ENCODE measurements at places on chromosomes 7 and 10.

DNA sequence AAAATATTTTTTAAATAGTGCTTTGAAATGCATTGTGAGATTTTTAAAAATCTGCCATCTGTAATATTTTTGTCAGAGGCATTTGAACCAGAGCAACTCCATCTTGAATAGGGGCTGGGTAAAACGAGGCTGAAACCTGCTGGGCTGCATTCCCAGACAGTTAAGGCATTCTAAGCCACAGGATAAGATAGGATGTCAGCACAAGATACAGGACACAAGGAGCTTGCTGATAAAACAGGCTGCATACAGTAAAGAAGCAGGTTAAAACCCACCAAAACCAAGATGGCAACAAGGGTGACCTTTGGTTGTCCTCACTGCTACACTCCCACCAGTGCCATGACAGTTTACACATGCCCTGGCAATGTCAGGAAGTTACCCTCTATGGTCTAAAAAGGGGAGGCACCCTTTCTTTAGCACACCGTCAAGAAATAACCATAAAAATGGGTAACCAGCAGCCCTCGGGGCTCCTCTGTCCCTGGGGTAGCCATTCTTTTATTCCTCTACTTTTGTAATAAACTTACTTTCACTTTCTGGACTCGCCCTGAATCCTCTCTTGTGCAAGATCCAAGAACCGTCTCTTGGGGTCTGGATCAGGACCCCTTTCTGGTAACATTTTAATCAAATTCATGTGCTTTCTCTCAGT, 273.7 kb downstream of the SEMA3D start:
- DNase-seq, result no peak

- no peak for DNase-seq
These were observed 79.4 kb downstream of the VWC2 start for GRCh38 chr7:49852619-49853462.

GRCh38 chr7:10855583-10855982, 118.1 kb upstream of the PHF14 start:
- DNase-seq, result no peak

DNA sequence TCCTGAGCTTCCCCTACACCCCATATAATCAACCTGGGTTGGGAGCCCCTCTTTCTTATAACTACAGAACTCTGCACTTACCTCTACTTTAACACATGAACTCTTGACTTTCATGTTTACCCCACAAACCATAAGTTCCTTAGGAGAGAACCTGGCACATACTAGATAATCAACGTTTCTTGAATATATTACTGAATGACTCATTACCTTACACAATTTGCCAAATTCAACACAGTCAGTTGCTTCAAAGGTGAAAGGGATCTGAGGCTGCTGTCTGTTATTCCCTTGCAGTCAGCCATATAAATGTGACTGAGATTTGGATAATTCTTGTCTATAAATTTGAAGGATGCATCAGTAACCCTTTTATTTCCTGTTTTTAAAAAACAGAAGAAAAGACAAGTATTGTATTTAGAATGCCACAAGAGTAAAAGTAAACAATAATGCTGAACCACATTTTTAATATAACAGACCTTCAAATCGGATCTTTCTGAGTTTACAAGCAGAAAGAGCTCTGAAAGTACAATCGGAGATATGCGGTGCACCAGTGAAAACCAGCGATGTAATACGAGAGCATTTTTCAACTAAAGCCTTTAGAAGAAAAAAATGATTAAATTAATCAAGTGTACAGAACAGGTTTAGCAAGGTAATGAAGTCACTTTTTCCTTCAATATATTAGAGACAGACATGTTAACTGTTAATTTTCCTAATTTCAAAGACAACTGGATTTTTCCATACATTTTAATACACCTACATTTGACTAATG, 29.5 kb upstream of the LRRC17 start:
- DNase-seq, result no peak

- DNase-seq, result no peak
These were observed 180.8 kb upstream of the TCERG1L start for GRCh38 chr10:131492211-131492857.

GRCh38 chr7:129095258-129095657, 40.3 kb upstream of the TNPO3 start:
- DNase-seq, result no peak

GRCh38 chr10:129653861-129654260, 186.8 kb downstream of the MGMT start:
- no peak for DNase-seq

GRCh38 chr10:666237-667012, 23.0 kb downstream of the DIP2C start:
- no peak for DNase-seq

DNA sequence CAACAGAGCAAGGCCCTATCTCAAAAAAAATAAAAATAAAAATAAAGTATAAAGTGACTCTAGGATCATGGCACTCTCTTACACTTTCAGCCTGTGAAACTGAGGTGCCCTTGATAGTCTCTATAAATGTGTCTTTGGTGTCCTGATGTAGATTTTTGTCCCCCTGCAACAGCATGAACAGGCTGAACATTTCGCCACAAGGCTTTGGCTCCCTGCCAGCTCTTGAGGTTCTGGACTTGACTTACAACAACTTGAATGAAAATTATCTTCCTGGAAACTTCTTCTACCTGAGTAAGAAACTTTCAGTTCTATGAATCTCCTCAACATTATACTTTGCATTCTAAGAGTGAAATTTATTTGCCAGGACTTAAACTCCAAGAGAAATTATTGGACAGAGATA, 48.1 kb upstream of the BMS1 start:
- DNase-seq, result no peak

DNA sequence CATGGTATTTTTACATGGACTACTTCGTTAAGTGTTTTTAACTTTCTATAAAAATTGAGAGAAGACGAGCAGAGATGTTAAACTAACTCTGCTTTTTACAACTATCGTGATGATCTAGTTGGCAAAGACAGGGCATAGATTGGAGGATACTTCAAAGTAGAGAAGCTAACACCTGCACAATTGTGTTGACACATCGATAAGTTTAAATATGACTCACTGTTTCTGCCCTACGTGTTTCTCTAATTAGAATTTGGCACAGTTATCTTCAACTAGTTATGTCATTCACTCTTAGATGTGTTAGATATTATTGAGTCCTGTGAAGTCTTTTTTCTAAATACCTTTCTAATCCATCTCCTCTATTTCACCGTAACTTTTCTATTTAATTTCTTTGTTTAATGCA, 68.5 kb upstream of the FERD3L start:
- no peak for DNase-seq

GRCh38 chr7:99476107-99476506, 3.4 kb downstream of the ZNF789 start:
- no peak for DNase-seq

DNA sequence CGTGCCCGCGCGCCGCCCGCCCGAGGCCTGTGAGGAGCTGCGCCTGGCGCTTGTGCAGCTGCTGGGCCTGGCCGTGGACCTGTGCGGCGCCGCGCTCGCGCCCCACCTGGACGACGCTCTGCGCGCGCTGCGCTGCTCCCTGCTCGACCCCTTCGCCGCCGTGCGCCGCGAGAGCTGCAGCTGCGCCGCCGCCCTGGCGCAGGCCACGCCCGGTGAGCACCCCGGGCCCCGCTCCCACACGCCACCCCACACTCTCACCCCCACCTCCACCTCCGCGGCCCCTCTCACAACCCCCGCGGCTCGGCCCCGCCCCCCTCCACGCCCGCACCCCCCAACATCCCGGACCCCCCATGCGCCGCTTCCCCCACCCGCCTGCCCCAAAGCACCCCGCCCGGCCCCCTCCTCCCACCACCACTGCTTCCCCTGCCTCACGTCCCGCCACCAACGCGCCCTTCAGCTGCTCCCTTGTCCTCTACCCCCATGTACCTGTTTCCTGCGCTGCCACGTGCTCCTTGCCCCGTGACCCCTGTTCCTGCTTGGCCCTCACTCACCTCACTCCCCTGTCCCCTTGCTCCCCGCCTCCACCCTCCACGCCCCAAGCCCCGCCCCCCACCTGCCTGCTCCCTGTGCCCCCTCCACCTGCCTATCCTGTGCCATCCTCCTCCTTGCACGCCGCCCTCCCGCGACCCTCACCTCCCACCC, at the start of gene PRKAR1B:
TSS of gene PRKAR1B (minus strand) at position 178 of the 702 bp plus-strand sequence. CDS start 15,776 bp downstream, outside the sequence.
- DNase-seq, result no peak

GRCh38 chr7:47413526-47414341, 168.2 kb downstream of the TNS3 start:
- DNase-seq, result no peak

- DNase-seq, result no peak
These were observed 78.8 kb downstream of the CELF2 start for GRCh38 chr10:11096422-11096821.

- DNase-seq, result no peak
These were observed 149.7 kb downstream of the NOC3L start for GRCh38 chr10:94213001-94213530.

- DNase-seq, result no peak
These were observed 124.8 kb upstream of the CCDC6 start for GRCh38 chr10:60031183-60031582.

DNA sequence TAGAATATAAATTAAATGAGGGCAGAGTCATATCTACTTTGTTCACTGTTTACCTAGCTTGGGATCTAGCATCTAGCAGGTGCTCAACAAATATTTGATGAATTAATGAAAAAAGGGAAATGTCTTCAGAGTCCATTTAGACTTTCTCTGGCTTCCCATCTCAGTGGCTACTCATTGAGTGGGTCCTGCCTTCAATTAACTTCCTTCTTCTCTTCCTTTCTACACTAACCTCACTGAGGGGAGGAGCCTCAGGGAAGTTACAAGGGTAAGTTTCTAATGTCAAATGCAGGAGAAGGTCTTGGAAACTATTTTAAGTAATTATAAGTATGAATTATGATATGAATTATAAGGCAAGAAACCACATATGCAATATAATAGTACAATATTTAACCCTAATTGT, 28.2 kb upstream of the MPP7 start:
- DNase-seq, result no peak

GRCh38 chr7:67470256-67470751, 473.7 kb downstream of the TYW1 start:
- DNase-seq, result no peak

- no peak for DNase-seq
These were observed 113.7 kb upstream of the ANKRD1 start for GRCh38 chr10:91034494-91035159.

GRCh38 chr7:4108951-4109350, 573.1 kb upstream of the FOXK1 start:
- DNase-seq, result no peak

GRCh38 chr7:70807650-70808049, 324.3 kb upstream of the GALNT17 start:
- DNase-seq, result no peak

GRCh38 chr10:105063796-105064195, 422.7 kb downstream of the SORCS3 start:
- DNase-seq, result no peak

GRCh38 chr7:128459394-128459878, 3.8 kb downstream of the HILPDA start:
- DNase-seq, result peak; percentile 36

DNA sequence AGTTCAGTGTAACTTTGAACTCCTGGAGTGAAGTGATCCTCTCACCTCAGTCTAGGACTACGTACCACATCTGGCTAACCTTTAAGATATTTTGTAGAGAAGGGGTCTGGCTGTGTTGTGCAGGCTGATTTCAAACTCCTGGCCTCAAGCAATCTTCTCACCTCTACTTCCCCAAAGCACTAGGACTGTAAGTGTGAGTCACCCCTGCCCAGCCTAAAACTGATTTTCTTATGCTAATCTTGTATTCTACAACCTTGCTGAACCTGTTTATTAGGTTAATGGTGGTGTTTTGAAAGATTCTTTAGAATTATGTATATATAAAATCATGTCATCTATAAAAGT, 58.0 kb downstream of the LCOR start:
- no peak for DNase-seq

DNA sequence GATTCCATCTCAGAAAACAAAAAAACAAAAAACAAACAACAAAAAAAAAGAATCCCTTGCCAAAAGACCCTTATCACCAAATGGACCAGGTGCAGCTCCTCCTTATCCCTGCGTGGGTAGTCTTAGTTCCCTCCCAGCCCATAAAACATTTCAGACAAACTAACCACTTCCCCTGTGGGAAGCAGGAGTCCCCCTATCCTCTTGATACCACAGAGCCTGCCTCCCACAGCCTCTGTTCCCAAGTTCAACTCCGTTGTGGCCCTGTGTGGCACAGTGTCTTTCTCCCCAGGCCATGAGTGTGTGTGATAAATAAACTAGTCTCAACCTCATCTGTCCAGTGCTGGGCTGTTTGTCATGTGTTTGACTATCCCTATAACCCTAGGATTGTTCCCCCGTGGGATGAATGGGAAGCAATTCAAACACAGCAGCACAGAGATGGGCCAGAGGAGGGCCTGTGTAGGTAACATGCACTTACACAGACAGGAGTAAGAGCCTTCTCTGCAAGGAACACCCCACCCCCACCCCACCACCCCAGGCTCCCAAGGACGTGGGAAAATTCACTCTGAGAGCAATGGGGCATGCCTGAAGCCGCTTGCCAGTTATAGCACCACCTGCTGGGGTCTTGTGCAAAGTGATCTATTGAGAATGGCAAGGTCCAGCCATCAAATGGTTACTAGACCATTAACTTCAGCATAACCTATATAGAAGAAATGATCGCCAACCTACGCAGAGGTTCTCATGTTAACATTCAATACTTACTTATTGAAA, 147.1 kb upstream of the GHITM start:
- DNase-seq, result peak; percentile 6

- no peak for DNase-seq
These were observed 29.3 kb upstream of the HECW1 start for GRCh38 chr7:43083106-43083505.

- DNase-seq, result no peak
These were observed 328.9 kb downstream of the RPS24 start for GRCh38 chr10:78362406-78363022.

DNA sequence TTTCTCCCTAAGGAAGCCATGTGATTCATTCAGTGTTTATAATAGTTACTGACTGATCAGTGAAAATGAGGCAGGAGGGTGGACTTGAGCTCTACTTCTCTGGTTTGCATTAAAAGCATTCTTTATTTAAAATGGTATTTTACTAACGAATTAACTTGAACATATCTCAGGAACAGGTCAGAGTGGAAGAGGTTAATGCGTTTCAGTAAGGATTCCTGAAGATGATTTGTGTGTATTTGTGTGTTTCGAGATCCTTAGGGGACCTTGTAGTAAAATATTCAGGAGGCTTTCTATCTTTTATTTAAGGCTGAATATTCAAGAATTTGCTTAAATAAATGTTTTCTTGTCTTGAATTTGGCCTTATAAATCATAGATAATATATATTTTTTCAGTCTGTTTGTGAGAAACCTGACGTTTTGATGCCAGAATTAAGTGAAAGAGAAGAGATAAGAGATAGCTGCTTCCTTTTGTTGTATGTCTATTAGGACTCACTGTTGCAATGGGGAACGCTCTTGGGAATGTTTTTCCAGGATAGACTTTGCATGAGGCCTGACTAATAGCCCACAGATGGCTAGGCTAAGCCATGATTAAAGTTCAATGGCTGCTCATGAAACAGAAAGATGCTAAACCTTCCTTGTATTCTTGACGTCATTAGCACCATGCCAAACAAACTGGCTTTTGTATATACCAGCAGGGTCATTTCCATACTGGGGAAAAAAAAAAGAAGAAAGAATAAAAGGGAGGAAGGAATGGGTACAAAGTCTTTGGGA, 93.8 kb upstream of the MTPN start:
- no peak for DNase-seq

Data from T-helper 2 cell (primary cell).